CD4-positive, alpha-beta T cell (primary cell): ENCODE measurements at places on chromosomes 2 and 18.

- DNase-seq = no peak
These were observed 360.7 kb upstream of the ETAA1 start for GRCh38 chr2:67036444-67036843.

DNA sequence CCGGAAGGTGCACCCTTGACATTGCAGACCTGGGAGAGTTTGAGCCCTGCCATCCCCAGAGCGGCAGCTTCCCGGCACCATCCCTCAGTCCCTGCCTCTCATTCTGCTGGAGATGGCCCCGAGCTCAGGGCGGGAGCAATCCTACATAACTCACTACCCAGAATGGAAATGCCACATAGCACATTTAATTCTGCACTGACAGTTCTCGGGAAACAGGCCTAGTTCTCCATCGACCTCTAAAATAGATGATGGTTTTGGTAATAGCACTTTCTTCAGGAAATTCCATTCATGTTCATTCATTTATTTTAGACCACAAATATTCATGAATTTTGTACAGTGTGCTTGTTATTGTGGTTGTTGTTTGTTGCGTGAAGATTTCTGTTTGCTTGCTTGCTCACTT lies 92.9 kb upstream of the SLC14A2 start:
- DNase-seq = no peak

DNA sequence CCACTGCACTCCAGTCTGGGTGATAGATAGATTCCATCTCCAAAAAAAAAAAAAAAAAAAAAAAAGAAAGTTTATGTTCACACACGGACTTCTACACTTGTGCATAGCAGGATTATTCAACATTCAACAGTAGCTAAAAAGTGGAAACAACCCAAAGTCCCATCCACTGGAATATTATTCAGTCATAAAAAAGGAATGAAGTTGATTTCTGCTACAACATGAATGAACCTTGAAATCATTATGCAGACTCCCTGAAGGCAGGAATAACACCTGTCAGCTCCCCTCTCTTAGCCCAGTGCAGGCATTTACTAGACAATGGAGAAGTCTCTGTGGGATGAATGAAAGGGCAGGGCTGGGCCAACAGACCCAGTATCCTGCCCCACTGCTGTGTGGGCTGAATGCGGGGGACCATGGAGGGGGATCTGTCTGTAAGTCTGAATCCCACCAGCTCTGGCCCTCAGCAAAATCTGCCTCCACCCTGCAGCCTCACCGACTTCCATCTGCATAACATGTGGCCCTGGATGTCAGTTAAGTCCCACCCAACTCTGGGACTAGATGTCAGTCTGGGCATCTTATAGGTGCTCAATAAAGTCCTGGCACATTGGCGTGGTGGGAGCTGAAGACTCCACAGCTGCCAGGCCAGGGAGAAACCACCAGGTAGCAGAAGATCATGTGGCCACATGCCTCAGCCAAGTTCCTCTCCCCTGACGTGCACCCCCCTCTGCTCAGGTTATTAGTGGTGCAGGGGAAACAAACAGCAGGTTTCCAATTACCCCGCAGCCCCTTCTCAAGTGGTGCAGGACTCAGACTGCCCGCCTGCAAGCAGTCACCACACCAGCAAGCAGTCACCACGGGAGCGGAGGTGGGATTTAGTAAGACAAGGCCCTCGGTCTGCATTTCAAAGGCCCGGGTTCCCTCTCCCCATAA lies 8.9 kb downstream of the ZFP36L2 start:
- no peak for DNase-seq

DNA sequence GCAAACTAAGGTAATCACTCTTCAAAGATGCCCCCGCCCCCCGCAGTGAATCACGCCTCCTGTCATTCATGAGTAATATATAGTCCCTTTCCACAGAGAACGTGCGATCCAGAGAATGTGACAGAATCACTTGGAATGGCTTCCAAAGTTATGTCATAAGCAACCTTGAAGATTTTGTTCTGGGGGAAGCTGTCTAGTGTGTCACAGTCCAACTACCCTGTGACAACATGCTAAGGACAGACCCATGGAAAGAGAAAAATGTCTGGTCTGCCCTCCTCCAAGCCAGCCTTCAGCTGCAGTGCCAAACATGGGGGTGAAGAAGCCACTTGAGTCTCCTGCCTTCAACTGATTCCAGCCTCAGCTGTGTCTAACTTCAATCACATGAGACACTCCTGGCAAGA lies 259.1 kb downstream of the SS18 start:
- no peak for DNase-seq

DNA sequence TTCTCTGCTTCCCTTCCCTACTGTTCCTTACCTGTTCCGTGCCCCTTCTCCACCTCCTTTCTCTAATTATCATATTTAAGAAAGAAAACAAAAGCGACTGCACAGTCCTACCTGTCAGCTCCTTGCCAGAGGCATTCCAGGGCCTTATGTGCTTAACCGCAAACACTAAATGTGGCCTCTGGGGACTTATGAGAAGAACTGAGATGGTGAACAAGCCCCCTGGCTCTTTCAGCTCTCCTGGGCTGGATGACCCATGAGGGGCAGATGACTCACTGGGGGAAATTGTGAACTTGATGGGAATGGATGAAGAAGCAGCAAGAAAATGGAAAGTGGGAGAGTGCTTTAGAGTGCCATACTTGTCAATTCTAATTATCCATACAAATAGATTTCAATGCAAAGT lies 106.3 kb upstream of the LYPD1 start:
- no peak for DNase-seq

DNA sequence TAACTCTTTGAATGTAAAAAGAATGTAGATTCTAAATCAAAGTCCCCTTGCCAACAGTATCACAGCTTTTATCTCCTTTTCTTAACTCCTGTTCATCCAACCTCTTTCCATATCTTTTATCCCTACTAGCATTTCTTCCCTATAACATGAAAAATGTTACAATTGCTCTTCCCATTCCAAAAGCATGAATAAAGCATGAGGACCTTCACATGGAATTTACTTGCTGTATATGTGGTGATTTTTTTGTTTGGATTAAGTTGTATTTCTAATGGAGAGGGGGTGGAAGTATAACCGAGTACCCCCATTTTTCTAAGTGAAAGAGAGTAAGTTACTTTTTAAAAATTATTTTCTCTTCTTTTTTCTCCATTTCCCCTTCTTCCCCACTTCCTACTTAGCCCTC lies 94.9 kb upstream of the RBBP8 start:
- DNase-seq = no peak

DNA sequence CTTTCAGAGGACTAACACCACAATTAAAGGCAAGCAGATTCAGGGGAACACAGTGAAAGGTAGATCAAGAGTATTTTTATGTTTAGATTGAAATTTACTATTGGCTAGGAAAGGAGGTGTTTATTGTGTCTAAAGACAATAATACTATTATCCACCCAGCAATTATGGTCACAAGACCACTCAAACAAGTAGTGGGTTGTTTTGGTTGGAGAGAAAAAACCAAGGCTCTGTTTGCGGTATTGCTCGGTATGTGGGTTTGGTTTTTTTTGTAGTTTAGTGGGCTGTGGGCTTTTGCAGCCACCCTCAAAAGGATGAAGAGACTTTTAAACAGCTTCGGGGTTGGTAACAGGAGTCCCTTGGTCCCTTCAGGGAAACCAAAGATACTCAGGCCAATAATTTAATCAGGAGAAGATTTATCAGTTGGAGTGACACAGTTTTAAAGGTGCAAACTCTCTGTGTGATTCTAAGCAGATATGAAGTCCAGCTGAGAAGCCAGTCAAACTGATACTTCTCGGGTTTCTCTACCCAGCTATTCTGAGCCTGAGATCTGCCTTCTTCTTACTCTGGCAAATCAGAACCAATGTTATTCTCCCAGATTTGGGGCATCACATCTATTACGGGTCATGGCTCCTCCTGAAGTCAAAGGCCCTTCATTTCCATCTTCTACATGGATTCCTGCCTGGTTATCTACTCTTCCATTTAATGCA lies 55.3 kb downstream of the DCC start:
- DNase-seq = no peak

DNA sequence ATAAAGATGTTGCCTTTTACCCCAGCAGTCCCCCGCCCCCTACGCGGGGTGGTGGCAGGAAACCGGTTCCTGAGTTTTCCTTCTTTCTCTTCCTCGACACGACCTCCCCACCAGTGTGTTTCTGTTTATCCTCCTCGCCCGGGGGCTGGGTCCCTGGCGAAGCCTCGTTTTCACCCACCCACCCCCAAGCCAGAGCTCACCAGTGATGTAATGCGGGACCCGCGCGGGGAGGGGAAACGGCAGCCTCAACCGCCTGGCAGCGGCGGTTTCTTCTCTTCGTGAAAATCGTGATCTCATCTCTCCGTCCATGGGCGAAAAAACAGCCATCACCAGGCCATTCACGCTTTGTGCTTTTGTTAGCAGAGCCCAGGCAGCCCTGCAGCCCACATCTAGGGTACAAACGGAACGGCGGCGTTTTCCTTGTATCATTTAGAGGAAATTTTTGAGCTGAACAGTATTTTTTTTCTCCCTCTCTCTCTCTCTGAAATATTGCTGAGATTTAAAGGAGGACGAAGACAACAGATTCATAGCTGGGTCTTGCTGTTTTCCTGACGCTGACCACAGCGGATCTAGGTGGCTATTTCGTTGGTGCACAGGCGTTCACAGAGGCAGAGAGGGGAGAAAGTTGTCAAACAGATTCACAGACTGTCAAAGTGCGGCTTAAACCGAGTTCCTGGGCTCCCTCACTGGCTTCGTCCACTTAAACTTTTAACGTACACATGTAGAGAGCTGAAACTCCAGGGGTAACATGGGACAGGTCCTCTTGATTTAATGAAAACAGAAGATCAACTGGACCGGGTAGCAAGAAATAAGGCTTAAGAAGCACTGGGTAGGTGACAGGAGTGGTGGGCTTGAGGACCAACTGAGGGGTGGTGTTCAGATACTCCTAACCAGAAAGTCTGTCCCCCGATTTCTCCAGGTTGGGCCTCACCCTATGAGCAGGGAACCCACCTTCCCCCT lies 21.9 kb upstream of the PAX3 start:
- DNase-seq = no peak

DNA sequence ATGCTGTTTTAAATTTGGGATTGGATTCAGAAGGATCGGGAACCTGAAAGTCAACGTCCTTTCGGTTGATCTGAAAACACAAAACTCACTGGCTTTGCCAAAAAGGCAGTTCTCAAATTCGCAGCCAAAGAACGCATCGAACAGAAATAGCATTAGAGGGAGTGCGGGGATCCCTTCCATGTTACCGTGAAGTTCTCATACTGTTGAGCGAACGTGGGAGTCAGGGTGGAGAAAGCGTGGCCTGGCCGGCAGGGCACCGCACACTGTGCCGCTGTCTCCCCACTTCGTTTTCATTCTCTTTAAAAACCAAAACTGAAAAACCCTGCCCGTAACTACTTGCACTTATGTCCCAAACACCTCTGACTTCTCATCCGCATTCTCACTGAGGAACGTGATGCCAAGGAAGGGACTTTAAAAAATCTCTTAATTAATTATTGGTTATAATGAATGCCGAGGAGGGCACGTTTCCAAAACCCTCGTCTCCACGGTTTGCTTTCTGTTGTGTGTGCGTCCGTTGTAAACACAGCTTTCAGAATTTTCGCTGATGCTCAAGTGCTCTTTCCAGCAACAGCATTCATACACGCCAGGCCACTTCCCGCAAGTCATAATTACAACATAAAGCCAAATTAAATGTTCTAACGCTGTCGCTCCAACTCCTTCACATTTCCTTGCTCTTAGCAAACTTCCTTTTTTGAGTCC lies 60.9 kb upstream of the TWIST2 start:
- no peak for DNase-seq

DNA sequence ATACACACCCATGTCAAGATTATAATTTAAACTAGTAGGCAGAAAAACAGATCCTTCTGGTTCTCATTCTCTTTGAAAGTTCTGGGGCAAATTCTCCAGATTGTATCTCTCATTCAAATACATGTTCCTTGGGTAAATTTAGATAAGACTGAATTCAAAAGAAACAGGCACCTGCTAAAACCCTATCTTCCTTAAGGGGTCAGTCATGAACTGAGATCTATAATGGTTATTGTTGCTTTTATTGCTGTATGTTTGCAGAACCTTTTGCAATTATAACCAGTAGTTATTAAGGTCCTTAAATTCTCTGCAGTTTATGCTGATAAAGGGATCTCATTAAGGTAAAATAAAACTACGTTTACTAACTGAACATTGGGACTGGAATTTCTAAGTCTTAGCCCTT lies 83.5 kb downstream of the MYO5B start:
- DNase-seq = no peak

DNA sequence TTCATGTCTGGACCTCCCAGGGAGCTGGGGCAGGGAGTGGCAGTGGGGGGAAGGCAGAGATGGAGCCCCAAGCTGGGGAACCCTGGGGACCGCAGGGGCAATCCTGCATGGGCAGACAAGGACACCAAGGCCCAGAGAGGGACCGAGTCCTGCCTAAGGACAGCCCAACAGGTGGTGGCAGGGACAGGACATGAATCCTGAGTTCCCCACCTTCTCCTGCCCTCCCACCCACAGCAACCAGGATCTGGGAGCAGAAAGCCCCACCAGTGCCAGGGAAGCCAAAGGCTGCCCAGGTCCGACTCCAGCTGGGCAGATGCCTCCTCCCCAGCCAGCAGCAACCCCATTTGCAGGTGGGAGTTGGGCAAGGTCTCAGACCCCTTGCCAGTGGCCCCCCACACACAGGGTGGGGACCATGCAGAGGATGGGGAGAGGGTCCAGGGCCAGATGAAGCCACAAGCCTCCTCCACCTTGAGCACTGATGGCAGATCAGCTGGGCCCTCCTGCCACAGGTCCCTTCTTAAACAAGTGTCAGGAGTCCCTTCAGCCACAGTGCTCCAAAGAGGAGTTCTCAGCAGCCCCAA lies 6.3 kb downstream of the ADRA2B start:
- no peak for DNase-seq

- DNase-seq = no peak
These were observed 147.1 kb downstream of the IKZF2 start for GRCh38 chr2:213004197-213004821.

DNA sequence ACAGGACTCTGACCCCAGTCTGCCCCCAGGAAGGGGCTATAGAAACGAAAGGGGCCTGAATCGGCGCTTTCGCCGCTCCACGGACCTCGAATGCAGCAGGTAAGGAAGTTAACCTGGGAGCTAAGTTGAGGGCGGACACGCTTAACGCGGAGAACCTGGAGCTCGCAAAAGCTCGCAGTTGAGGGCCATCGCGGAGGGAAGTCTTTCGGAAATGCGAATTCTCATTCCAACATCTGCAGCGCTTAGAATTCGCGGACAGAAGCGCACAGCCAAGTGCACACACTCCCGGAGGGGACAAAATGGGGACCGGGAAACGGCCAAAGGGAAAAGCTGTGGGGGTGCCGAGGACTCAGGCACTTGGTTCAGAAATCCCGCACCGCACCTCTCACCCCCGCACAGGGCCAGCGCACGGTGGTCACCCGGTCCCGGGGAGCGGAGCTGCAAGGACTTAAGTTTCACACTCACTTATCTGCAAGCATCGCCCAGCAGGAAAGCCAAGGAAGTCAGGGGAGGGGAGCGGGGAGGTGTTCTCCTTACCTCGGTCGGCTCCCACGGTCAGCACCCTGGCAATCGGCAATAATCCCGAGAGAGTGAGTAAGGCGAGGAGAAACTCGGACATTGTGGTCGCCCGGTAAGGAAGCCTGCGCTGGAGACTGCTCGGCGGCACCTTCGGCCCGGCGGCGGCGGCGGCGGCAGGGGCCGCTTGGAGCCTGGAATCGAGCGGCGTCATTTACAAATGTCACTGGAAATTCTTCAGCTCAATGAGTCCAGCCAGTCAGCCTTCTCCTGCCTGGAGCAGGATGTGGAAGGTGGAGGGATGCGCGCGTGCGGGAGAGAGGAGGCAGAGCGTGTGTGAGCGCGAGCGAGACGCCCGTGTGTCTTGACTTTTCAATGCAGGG lies 456 bp downstream of the LRP1B start:
- DNase-seq = no peak
